ENCODE measurements at places on chromosomes 6 and 20.

- peak; percentile 89 for DNase-seq
Observed at GRCh38 chr6:108592371-108593337, 31.9 kb downstream of the FOXO3 start.

- DNase-seq = no peak
Observed at GRCh38 chr6:118621799-118622470, 29.5 kb downstream of the CEP85L start.

- DNase-seq = no peak
Observed at GRCh38 chr6:45959534-45960145, 56.0 kb downstream of the CLIC5 start.

- DNase-seq = no peak
Observed at GRCh38 chr6:107275330-107275865, 160.1 kb upstream of the BEND3 start.

DNA sequence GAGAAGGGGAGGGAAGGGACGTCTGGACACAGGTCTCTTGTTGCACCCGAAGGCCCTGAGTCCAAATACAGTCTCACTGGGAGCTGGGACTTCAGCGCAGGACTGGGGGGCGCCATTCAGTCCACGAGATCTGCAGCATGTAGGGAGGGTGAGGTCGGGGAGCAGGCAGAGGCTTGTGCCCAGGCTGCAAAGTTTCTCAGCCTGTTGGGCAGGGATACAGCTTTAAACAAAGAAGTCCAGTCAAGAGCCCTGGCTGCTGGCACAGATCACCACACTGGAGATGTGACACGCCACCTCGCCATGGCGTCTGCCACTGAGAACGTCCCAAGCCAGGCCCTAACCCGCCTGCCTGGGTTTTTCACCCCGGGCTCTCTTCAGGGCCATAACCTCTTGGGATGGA, 256.6 kb downstream of the DLL1 start:
- DNase-seq = no peak
